Frontal cortex (tissue), 4 donors: ENCODE measurements at places on chromosomes 2 and 18. TPM values are rescaled to one million over a fixed set of nuclear protein-coding genes. Genes with fewer than 3 reads are reported as not detected.

The PLCL1 gene
- total RNA-seq: 32.6 TPM

The GCG gene
- 0.41 TPM for total RNA-seq

The ANKRD30BL gene
- 12.6 TPM for total RNA-seq

The LHCGR gene
- total RNA-seq: under 0.01 TPM

DNA sequence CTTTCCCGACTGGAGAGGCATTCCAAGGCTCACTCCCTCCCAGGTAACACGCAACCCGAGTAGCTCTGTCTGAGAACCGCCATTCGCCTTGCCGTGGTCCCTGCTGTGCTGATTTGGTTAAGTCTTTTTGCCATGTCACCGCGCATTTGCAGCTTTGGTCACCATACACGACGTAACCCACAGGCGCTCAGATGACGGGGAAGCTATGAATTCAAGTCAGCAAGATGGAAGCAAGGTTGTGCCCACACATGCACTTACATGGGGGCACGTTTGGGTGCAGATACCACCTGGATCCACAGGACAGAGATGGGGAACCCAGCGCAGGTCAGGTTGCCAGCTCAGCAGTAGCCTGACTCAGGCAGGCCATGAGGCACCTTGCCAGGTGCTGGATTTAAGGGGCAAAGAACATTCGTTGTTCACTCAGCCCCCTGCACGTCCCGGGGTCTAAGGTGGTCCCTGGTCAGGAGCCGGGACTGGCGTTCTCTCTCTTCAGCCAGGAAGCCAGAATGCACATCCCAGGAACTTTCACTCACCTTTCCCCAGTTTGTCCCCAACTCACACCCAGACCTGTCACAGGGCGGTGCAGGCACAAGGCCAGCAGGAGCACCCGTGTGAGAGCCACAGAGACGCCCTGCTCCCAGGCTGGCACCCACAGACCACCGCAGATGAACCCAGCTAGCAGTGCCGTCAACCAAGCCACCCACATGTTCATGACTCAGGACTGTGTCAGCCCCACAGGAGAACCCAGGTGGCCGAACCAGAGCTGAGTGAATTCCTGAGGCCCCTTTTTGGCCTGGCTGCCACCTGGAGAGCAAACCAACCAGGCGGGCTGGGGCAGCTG lies 19.9 kb downstream of the SNED1 start:
- no peak for DNase-seq

GRCh38 chr2:24791452-24791851 lies 1.7 kb downstream of the PTRHD1 start:
- DNase-seq: no peak

DNA sequence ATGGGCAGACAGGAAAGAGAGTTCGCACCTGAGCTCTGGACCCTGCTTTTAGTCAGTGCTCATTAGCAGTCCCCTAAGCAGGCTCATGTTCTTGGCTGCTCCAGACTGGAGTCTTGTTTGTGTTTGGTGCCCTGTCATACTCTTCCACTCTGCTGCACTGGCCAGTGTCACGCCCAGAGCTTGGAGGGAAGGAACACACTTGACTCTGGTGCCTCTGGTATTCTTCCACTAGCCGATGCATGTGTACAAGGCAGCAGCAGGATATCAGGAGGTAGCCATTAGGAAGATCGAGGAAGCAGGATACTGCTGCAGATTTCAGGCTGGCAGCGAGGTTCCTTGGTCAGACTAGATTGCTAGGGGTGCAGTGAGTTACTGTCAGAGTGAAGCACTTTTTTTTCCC lies 81.4 kb upstream of the B3GNT2 start:
- DNase-seq: no peak

DNA sequence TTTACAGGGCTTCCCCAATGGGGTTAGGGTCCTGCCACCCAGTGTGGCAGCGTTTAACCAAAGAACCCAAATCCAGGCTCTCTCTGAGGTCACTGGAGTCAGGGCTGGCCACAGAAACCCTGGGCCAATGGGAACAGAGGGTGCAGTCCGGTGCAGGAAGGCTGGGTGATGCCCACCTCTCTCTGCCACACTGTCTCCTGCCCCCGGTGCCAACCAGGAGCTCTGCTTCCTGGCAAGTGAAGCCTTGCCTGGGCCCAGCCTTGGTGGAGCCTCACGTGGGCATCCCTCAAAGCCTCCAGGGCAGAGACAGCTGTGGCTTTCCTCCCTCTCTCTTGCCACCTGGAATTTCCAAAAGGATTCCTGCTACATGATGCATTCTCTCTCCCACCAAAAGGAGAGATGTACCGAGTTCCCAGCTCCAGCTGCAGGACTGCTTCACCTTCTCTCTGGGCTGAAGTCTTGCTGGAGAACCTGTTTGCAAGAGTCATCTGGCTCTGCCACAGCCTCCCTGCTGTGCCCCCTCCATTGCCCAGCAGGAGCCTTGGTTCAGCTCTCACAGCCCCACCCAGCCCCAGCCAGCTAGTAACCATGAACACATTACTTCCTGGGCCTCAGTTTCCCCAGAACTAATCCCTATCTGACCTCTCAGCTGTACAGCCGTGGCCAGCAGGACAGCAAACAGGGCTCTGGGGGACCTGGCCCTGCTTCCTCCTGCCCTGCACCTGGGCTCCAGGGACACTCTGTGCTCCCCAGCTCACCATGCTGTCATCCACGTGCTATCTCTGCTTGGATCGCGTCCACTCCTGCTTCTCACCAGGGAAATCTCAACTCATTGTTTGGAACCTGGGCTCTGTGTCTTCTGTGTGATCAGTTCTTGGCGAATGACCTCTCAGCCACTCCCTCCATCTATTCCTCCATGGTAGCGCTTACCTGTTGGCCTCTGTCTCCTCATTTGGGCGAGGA lies 43.4 kb downstream of the KCNF1 start:
- DNase-seq: no peak

- peak; percentile 75 for DNase-seq
Observed at GRCh38 chr2:235263205-235264120, 230.4 kb upstream of the AGAP1 start.

DNA sequence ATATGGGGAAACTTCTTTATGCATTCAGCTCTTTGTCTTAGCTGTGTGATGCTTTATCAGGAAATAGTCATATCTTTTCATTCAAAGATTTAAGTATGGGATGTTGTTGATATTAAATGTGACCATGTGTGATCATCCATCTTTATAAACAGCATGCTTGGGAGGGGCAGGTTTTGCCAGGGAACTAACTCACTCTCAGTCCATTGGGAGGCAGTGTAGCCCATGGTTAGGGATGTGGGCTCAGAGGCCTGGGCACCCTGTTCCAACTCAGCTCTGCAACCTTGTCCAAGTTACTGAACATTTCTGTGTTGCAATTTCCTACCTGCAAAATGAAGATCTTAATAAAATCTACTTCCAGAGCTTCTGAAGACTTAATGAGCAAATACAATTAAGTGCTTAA lies 92.0 kb upstream of the BCL2L11 start:
- DNase-seq: no peak

DNA sequence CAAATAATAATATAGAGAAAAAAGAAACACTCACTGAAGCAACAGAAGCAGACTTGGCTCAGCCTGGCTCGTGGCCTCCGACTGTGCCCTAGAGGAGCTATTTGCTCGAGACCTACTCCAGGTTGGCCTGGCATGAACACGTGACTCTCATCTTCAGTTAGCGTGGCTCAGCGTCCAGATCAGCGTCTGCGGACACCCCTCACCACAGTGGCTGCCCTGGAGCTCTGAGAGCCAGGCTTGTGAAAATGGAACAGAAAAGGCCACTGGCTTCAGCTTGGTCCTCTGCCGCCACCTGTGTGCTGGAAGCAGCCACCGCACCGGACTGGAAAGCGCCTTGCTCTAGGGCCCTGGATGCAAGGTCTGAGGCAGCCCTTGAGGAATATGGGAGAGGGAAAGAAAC lies 1184.0 kb upstream of the GYPC start:
- DNase-seq: no peak

GRCh38 chr2:144515696-144516410 lies 4.1 kb downstream of the ZEB2 start:
- DNase-seq: no peak

DNA sequence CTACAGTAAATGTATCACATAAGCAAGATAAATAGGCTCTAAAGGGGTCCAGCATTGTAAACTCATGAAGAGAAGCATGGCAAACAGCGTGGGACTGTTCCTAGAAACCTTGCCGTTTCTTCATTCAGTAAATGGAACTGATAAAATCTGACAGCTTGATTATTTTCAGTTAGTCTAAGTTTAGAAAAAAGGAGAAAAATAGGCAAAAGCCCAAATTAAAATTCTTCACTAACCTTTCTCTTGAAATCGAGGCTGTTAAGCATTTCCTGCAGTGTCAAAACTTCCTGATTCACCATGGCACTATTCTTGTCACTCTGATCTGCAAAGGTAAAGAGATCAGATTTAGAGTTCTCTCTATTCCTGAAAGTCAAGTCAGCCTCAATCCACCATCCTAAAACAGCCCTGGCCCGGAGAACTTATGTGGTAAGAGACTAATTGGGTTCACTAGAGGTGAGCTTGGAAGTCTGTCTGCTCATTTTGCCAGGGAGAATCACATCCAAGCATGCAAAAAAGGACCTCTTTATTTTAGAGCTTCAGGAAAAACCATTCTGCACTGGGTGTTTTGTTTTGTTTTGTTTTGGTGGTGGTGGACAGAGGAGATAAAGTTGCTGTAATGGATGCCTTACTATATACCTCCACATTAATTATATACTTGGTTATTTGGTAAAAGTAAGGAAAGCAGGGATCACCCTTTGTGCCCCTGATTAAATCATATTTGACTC lies 52.4 kb upstream of the STAT1 start:
- no peak for DNase-seq

DNA sequence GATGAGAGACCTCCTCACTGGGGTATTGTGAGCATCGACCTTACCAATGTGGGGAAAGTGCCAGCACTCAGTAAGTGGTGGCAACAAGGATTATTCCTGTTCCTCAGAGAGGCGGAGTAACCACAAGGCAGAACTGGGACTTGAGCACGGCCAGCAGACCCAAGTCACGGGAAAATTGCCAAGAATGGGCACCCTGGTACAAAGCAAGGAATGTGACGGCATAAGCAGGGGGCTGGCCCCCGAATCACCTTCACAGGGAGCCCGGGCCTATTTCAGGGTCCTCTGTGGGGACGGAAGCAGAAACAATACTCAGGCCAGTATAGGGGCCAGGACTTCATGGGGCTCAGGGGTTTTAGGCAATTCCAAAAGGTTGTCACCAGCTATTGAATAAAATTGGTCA lies 25.4 kb downstream of the CENPA start:
- DNase-seq: no peak

DNA sequence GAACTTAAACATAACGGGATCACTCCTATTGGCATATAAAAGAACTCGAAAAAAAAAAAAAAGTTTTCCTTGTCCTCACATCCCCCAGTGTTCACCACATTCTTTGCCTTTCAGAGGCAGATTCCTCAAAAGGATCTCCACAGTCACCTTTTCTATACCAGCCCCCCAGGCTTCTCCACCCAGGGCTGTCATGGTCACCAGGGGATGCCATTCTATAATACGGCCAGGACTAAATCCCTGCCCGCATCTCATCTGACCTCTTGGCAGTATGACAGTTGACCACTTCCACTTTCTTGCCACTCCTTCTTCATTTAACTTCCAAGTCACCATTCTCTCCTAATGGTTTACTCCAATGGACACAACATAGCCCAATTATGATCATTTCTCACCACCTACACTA lies 29.3 kb downstream of the SOS1 start:
- no peak for DNase-seq

DNA sequence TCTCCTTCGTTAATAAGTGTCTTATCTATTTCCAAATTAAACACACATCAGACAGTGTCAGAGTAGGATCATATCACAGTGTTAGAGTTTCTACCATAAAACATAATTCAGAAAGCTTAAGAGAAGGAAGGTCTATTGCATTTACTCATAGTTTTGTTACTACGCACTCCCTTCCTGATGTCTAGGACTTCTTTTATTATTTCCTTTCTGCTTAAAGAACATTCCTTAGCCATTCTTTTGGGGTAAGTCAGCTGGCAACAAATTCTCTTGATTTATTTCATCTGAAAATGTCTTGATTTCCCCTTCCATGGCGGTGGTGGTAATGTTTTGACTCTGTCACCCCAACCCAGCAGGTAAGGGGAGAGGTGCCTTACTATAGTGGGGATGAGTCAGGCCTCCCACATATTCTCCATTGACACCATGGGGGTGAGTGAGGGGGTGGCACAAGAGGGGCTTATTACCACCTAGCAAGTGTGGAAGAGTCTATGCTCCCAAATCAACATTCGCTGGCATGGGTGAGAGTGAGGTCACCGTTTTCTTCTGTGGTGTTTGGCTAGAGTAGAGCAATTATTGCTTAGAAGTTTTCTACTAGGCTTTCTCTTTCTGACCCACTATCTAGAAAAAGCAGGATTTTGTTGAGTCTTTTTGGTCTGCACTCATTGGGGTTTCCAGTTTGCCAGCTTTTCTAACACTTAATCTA lies 29.9 kb downstream of the ABCB11 start:
- no peak for DNase-seq

- no peak for DNase-seq
Observed at GRCh38 chr2:16729335-16729734, 63.7 kb upstream of the CYRIA start.

DNA sequence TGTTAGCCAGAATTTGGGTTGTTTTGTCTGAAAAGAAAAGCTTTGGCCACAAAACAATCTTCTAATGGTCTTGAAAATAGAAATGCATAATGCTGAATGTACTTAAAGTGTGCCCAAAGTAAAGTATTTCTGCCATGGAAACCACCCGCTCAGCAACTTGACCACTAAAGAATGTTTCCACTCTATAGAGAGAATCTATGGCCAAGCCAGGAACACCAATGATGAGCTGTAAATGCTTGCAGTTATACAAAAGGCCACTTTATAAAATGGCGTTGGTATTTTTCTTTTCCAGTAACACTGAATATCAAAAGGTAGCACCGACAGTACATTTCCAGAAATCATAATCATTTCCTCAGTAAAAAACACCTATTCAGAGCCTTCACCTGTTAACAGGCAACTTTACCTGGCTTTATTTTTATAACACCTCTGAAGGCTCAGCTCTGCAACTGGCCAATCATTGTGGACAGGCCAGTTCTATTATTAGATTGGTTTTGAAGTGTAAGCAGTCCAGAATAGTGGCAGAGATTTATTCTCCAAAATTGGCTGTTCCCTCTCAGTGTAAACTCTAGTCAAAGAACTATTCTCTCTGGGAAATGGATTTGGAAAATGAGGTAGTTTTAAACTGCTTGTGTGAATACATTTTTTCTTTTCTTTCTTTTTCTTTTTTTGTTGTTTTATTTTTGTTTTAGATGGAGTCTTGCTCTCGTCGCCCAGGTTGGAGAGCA lies 36.1 kb downstream of the SLC40A1 start:
- no peak for DNase-seq

DNA sequence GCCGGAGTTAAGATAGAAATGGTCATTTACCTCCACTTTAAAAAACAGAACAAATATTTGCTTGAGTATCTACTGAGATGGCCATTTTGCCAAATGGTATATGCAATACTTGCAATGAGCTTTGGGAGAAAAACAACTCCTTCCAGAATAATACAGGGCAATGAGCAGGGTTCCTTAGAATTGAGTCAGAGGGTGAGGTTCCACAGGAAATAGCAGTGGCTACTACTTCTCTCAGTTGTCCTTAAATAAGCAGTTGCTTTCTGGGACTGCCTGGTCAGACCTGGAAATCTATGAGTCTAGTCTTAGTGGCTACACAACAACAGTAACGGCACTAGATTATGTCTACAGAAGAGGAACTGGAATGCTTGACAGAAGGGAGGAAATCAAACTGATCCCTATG lies 80.9 kb upstream of the CCDC85A start:
- DNase-seq: no peak

GRCh38 chr18:22031611-22032010 lies 137.8 kb upstream of the GATA6 start:
- DNase-seq: no peak

- DNase-seq: no peak
Observed at GRCh38 chr18:3321133-3321812, 59.3 kb downstream of the MYL12B start.

GRCh38 chr2:119590873-119591272 lies 46.6 kb downstream of the CFAP221 start:
- no peak for DNase-seq
